Posterior cingulate gyrus (tissue), 11 donors: ENCODE measurements at places on chromosomes 5 and 9.

GRCh38 chr9:114076237-114077161, 1.6 kb downstream of the AMBP start:
- peak; percentile 39 for DNase-seq

- no peak for DNase-seq
Measured at GRCh38 chr9:132167192-132167591, 5.3 kb downstream of the NTNG2 start.

DNA sequence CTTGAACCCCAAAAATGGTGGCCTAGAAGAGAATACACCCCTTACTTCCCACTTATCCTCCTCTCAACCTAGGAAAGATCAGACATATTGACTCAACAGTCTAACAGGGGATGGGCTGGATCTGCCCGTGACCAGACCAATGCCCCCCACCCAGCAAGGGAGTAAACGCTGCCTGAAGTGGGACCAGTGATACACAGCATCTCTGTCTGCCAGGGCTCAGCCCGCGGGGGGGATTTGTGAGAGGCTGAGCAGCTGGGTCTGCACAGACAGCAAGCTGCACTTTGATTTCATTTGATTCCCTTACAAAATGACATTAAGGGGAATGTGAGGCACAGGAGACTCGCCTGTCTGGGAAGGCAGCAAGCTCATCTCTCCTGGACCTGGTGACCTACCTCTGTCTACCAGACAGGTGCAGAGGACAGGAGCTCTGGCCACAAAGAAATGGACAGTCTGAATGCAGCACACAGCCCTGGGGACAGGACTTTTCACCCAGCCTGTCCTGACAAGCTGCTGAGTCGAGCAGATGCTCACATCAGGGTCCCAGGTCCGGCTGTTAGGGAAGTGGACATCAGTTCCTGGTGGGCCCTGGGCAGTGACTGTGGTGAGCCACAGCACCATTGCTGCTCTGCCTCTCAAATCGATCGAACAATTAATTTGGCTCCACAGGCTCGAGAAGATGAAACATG, 79.9 kb downstream of the RGS3 start:
- no peak for DNase-seq

DNA sequence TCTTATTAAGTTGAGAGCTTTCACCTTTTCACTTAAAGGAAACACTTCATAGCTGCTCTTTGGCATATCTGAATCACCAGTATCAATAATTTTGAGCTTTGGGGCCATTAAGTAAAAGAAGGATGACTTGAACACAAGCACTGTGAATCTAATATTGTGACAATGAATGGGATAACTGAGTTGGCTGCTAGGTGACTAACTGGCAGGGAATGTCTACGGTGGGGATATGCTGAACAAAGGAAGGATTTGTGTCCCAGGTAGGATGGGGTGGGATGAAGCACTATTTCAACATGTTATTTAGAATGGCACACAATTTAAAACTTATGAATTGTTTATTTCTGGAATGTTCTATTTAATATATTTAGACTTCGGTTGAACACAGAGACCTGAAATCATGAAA, 123.6 kb downstream of the TEX10 start:
- no peak for DNase-seq

DNA sequence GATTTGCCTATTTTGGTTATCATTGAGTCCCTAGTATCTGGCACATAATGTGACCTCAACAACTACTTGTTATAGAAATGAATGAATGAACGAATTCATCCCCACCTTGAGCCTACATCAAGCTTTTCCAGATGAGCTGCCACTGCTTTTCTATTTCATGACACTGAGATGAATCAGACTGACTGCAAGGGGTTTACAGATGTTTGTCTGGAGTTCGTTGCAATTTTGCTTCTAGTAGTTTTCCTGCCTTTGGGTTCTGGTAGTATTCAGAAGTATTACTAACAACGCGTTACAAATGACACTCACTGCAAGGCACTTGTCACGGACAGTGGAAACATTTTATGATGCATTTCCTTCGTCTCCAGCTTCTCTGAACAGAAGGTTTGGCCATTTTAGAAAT, 222.3 kb downstream of the CD180 start:
- DNase-seq: no peak

DNA sequence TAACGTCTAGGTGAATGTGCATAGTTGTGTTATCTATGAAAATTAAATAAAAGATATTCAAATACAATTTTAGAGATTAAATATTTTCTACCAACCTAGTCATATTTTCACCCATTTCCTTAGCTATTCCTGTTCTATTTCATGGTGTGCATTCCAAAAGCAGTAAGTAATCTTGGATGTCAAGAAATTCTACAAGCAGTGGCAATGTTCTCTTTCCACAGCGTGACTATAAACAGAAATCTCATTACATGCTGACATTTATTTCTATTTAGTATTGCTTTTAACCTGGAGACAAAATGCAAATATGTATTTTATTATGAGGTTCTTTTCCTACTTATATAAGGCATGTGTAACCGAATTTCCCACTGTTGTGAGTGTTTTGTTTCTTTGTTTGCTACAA, 510.0 kb downstream of the ACTL7B start:
- no peak for DNase-seq

DNA sequence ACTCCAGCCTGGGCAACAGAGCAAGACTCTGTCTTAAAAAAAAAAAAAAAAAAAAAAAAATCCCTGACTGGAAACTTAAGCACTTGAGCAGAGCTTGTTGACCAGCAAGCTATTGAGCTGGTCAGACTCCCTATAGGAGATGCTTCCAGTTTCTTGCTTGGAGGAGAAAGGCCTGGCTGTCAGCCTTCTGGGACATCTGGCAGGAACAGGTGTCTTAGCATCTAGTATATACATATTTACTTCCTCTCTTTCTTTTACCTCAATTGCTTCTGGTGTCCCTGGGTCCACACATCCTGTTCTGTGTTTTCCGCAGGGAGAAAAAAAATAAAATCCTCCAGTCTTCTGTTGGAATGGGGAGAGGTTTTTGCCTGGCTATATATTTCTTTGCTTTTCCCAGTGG, 60.1 kb downstream of the PRKACG start:
- DNase-seq: no peak

GRCh38 chr5:176359658-176360057, 1.9 kb downstream of the KIAA1191 start:
- DNase-seq: no peak

DNA sequence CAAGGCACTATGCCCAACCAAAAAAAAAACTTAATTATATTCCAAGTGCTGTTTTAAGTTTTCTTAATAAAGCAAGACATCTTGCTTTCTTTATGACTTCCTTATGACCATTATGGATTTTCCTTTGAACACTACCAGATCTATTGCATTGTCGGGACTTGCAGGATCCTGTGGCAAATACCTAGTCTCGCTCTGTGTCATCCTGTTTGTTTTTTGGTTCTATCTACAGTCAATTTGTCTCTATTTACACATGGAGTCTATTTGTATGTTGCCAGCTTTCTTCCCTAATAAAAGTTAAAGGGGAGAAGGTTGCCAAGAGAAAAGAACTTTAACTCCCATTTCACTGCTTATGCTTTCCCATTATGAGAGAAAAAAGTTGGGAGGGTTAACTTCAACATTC, 4.9 kb downstream of the HINT1 start:
- no peak for DNase-seq

DNA sequence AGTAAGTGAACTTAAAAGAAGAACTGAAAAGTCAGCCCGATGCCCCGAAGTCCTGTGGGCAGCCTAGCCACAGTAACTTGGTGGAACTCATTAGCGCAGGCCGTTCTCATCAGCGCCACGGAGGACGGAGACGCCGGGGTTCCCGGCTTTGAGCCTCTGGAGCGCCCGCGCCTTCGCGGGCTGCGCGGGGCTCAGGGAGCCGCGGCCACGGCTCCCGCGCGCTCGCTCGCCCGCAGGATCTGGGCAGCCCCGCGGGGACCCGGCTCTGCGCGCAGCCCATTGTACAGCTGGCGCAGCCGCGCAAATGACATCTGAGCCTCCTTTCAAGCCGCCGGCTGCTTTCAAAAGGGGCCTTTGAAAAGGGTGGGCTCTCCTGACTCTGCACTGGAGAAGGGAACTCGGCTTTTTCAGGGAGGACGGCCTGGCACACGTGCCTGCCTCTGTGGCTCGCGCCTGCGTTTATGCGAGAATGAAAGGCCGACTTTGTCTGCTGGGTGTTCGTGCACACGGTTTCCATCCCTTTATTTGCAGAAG, 40.7 kb downstream of the TLR4 start:
- peak; percentile 31 for DNase-seq

DNA sequence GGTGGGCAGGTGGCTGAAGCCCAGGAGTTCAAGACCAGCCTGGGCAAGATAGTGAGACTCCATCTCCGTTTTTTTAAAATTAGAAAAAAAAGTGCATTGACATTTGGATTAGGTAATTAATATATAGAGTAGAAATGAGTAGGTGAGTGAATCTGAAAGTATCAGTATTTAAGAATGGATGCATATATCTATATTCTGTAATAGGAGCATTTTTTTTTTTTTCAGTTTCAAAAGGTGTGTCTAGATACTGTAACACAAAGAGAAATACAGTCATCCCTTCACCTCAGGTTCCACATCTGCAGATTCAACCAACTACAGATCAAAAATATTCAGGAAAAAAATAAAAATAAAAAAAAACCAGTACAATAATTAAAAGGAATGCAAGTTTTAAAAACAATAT, 50.8 kb downstream of the RBM27 start:
- DNase-seq: no peak

GRCh38 chr9:94870793-94871558, 144.5 kb downstream of the AOPEP start:
- DNase-seq: no peak

DNA sequence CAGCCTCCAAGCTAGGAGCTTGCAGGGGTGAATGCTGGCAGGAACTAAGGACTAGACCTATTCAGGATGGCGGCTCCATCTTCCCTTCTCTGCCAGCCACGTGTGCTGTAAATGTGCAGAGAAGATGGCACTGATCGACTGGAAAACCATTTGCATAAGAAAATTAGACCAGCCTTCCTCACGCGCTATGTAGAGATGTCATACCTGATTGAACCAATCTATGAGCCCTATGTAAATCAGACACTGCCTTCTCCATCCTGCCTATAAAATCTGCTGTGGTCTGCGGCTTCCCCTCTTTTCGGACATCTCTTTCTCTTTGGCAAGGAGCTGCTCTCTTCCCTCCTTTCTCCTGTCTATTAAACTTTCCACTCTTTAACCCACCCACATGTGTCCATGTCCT, 91.6 kb downstream of the NPR3 start:
- DNase-seq: no peak

GRCh38 chr9:8365029-8365428, 565.5 kb upstream of the DMAC1 start:
- DNase-seq: no peak

DNA sequence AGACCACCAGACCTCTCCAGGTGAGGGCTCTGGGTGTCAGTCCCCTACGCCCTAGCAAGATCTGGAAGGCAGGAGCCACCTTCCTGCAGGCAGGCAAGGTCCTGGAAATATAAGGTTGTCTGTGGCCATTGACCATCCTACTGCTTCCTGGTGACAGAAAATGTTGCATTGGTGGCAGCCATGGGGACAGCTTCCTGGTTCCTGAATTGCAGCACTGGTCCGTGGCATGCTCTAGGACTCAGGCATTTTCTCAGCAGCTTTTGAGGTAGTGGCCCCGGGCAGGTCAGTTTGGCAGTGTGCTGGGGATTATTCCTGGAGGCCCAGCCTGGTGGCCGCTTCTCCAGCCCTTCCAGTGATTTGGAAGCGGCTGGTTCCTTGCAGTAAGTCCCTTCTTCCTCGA, 36.6 kb upstream of the KCNMB1 start:
- no peak for DNase-seq

- DNase-seq: no peak
Measured at GRCh38 chr5:68112658-68113057, 102.9 kb upstream of the PIK3R1 start.

GRCh38 chr9:120263836-120264235, 316.1 kb downstream of the CDK5RAP2 start:
- no peak for DNase-seq

DNA sequence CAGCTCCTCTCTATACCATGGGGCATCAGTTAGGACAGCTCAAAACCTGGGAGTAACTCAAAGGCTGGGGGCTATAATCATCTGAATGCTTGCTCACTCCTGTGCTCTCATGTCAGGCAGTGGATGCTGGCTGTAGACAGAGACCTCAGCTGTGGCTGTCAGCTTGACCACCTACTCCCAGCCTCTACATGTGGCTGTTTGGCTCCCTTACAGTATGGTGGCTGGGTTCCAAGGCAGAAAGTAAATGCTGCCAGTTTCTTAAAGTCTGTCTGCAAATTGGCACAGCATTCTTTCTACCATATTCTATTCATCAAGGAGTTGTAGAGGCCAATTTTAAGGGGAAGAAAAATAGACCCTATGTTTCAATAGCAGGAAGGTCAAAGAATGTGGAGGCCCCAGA, 66.9 kb downstream of the TMC1 start:
- peak; percentile 18 for DNase-seq

GRCh38 chr5:169561893-169562292, 21.7 kb upstream of the SPDL1 start:
- no peak for DNase-seq

DNA sequence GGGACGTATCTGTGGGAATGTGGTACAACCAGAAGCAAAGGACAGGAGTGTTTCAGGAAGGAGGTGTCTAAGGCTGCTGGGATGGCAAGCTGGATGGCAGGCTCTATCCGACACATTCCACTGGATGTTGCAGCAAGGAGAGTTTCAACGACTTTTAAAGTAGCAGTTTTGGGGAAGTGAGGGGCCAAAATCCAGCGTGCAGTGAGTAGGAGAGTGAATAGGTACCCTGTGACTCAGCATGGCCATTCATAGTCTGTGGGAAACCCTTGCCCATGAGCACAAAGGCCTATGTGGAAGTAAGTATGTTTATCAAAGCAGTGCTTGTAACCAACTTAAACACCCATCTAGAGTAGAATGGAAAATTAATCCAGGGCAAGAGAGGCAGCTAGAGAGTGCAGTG, 664.7 kb downstream of the ACTL7B start:
- DNase-seq: no peak

DNA sequence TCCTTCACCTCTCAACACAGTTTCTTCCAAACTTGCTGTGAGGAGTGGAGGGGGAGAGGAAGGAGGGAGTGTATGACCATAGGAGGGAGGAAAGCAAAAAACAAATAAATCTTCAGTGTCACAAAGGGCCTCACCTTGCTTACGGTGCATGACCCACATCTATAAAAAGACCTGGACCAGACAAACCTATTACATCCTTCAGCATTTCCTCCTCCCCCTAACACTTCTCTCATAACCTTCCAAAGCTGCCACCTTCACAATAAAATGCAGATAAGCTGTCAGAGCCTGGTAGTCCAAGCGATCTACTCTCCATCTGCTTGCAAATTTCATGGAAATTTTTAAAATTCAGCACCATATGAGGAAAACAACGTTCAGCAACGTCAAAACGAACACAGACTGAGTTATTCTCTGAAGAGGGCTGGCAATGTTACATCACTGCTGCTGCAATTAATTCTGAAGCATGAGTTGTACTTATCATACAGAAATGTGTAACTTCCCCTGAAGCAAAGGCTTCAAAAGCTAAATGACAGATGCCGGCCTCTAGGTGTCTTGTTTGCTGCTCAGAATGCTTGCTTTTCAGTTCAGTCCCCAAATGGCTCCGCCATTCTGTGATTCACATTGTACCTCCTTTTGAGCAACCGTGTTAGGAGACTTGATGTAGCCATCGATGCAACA, 62.9 kb downstream of the EFNA5 start:
- DNase-seq: no peak

GRCh38 chr9:111482694-111483438, 1.3 kb downstream of the ECPAS start:
- peak; percentile 96 for DNase-seq

- DNase-seq: no peak
Measured at GRCh38 chr5:64921386-64921785, 152.7 kb downstream of the CWC27 start.
